Activated CD4-positive, alpha-beta memory T cell treated with anti-CD3 and anti-CD28 coated beads, Interleukin-2, amount 10 ng/mL, durations not matched to agents 7 days and 5 days (primary cell): ENCODE measurements at places on chromosomes 7 and 10. TPM values are rescaled to one million over a fixed set of nuclear protein-coding genes. Genes with fewer than 3 reads are reported as not detected.

DNA sequence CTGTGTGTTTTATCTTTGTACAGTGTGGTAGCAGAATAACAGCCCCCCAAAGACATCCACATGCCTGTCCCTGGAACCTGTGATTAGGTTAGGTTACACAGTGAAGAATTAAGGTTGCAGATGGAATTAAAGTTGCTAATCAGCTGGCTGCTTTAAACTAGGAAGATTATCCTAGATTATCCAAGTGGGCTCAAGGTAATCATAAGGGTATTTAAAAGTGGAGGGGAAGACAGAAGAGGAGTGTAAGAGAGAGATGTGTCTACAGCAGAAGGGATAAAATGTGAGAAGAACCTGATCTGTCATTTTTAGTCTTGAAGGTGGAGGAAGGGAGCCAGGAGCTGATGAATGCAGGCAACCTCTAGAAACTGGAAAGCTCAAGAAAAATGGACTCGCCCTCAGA lies 117.6 kb downstream of the ARHGAP22 start:
- DNase-seq, result no peak
- H3K4me3 ChIP-seq, result no peak overlapping the region
- H3K27me3 ChIP-seq, result peaks cover 41% of the 10 kb centered on the region
- H3K4me1 ChIP-seq, result no peaks in the 10 kb centered on the region
- no peak overlapping the region for H3K27ac ChIP-seq

SEMA3C gene
- total RNA-seq, result not detected

- H3K27ac ChIP-seq, result no peak overlapping the region
- no peak for DNase-seq
- H3K4me3 ChIP-seq, result no peak overlapping the region
- no peaks in the 10 kb centered on the region for H3K4me1 ChIP-seq
- H3K27me3 ChIP-seq, result no peaks in the 10 kb centered on the region
Measured at GRCh38 chr7:143505838-143506237, 28.2 kb downstream of the TAS2R41 start.

- no peak overlapping the region for H3K4me3 ChIP-seq
- peaks cover 55% of the 10 kb centered on the region for H3K4me1 ChIP-seq
- no peak overlapping the region for H3K27ac ChIP-seq
- no peaks in the 10 kb centered on the region for H3K27me3 ChIP-seq
Measured at GRCh38 chr7:24882989-24883621, 96.9 kb downstream of the OSBPL3 start.

GRCh38 chr10:128418819-128419218 lies 292.6 kb upstream of the MKI67 start:
- H3K4me3 ChIP-seq, result no peak overlapping the region
- no peaks in the 10 kb centered on the region for H3K36me3 ChIP-seq
- no peak for DNase-seq
- no peaks in the 10 kb centered on the region for H3K27me3 ChIP-seq
- H3K27ac ChIP-seq, result no peak overlapping the region
- no peaks in the 10 kb centered on the region for H3K4me1 ChIP-seq

SFTPA1 gene
- not detected for total RNA-seq

- no peak overlapping the region for H3K27ac ChIP-seq
- no peak overlapping the region for H3K4me3 ChIP-seq
- no peak for DNase-seq
- H3K4me1 ChIP-seq, result peaks cover 3% of the 10 kb centered on the region
- no peaks in the 10 kb centered on the region for H3K27me3 ChIP-seq
Measured at GRCh38 chr10:12377658-12378290, 28.4 kb downstream of the CAMK1D start.

SPDYE9 gene
- total RNA-seq, result not detected

DNA sequence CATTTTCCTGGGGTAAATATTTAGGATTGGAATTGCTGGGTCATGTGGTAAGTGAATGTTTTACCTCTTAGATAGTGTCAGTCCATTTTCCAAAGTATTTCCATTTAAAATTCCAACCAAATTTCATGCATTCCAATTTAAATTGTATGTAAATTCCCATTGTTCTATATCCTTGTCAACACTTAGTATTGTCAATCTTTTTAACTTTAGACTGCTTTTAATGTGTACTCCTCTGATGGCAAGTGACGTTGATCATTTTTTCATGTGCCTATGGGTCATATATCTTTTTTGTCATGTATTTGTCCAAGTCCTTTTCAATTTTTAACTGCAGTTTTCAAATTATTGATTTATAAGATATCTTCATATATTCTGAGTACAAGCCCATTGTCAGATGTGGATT lies 80.8 kb upstream of the FAM20C start:
- H3K4me3 ChIP-seq, result no peak overlapping the region
- DNase-seq, result no peak
- peaks cover under 1% of the 10 kb centered on the region for H3K4me1 ChIP-seq
- peaks cover 20% of the 10 kb centered on the region for H3K27me3 ChIP-seq

HHEX gene
- total RNA-seq, result 0.23 TPM

SMURF1 gene
- 15.9 TPM for total RNA-seq

DNA sequence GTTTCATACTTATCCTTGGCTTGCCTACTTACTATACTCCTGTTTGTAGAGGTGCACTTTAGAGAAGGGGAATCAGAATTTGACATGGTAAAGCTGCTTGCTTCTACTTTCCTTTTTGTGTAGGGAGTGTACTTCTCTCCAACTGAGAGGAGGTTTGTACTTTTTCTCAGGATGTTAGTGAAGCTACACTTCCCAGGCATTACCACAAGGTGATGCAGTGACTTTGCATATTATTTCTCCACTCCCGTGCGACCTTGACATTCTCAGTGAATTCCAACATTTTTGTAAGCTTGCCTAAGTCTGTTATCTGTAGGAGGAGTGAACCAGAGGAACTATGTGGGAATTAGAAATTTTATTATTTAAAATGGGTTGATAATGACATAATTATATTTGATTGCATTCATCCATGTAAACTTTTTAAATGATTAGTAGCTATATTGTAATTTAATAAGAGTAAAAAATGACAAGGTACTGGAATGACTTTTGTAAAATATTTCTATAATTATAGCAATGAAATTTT lies 5.2 kb downstream of the TAX1BP1 start:
- no peak for DNase-seq
- no peak overlapping the region for H3K4me3 ChIP-seq
- H3K27me3 ChIP-seq, result no peaks in the 10 kb centered on the region
- H3K4me1 ChIP-seq, result peaks cover 39% of the 10 kb centered on the region
- peaks cover 25% of the 10 kb centered on the region for H3K36me3 ChIP-seq

DNA sequence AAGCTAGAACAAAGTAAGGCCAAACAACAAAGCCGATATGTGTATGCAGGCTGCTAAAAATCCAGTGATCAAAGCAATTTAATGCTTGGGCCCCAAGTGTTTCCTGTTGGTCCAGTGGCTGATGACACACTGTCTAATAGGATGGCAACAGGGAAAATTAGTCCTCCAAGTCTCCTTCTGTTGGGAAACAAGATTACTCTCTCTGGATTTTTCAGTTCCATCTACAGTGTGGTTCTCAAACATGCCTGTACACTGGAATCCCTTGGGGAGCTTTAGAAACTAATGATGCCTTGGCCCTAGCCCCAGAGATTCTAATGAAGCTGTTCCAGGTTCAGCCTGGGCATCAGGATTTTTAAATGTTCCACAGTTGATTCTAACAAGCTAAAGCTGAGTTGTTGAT lies 198.7 kb downstream of the AHR start:
- no peak overlapping the region for H3K27ac ChIP-seq
- H3K4me3 ChIP-seq, result no peak overlapping the region
- H3K27me3 ChIP-seq, result peaks cover 3% of the 10 kb centered on the region
- peaks cover 5% of the 10 kb centered on the region for H3K4me1 ChIP-seq
- no peak for DNase-seq

CYP2C9 gene
- total RNA-seq, result not detected

GRCh38 chr7:141974831-141975230 lies 1.3 kb upstream of the TAS2R38 start:
- peaks cover 15% of the 10 kb centered on the region for H3K4me1 ChIP-seq
- H3K27me3 ChIP-seq, result no peaks in the 10 kb centered on the region
- H3K36me3 ChIP-seq, result no peaks in the 10 kb centered on the region
- H3K27ac ChIP-seq, result no peak overlapping the region
- no peak overlapping the region for H3K4me3 ChIP-seq
- no peak for DNase-seq

PKD1L1 gene
- total RNA-seq, result 0.05 TPM

DNA sequence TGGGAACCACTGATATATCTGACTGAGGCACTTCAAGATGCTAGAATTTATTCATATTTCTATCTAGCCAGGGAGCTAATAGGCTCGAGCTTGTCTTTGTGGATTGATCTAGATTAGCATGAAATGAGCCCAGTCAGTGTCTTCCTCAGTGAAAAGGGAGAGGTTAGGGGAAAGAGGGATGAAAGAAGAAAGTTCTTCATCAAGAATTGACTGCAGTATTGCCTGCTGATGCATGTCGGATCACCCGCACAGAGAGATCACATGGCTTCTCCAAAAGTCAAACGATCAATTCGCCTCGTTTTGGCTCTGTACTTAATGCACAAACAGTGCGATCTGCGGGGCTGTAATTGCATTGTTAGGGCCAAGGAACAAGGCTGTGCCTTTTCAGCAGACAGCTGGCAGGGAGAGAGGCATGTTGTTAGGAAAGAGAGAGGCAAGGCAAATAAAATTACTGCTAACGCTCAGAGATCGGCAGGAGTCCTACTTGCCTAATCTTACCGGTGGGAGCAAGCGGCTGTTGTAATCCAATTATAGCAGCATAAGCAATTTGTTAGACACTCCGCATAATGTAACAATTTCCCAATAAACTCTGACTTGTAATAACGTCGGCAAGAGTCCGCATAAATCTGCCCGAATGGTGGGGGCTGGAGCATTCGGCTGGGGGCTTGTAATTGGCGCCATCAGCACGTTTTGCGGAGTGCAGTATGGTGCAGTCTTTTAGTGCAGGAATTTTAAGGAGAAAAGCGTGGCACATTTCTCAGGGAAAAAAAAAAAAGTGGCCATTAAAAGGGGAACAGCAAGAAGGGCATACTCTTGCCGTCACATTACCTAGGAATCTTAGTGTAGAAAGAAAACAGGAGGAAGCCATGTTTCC lies 102.1 kb downstream of the POLL start:
- no peak overlapping the region for H3K27ac ChIP-seq
- H3K4me3 ChIP-seq, result no peak overlapping the region
- no peak for DNase-seq
- H3K27me3 ChIP-seq, result peaks cover 2% of the 10 kb centered on the region

GRCh38 chr7:68800316-68800715 lies 798.0 kb upstream of the AUTS2 start:
- H3K4me3 ChIP-seq, result no peak overlapping the region
- no peak overlapping the region for H3K27ac ChIP-seq
- no peaks in the 10 kb centered on the region for H3K36me3 ChIP-seq
- no peak for DNase-seq
- no peaks in the 10 kb centered on the region for H3K27me3 ChIP-seq

DNA sequence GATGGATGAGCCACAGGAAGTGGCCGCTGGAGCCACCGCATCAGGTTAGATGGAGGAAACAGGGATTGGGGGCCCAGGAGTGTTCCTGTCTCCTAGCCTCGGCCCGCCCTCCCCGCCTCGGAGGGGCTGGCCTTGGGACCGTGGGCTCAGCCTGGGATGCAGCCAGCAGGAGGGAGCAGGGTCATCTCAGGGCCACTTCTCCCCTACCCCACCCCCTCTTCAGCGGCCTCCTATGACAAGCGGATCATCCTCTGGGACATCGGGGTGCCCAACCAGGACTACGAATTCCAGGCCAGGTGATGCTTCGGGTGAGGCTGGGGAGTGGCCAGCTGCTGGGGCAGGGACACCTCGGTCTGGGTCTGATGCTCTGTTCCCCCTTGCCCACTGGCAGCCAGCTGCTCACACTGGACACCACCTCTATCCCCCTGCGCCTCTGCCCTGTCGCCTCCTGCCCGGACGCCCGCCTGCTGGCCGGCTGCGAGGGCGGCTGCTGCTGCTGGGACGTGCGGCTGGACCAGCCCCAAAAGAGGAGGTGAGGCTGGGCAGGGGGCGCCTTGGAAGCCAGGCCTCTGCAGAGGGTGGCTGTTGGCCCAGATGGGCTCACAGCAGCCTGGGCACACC lies 4.7 kb downstream of the LRWD1 start:
- DNase-seq, result no peak
- H3K27me3 ChIP-seq, result no peaks in the 10 kb centered on the region
- H3K4me1 ChIP-seq, result peaks cover 14% of the 10 kb centered on the region
- H3K4me3 ChIP-seq, result no peak overlapping the region

DNA sequence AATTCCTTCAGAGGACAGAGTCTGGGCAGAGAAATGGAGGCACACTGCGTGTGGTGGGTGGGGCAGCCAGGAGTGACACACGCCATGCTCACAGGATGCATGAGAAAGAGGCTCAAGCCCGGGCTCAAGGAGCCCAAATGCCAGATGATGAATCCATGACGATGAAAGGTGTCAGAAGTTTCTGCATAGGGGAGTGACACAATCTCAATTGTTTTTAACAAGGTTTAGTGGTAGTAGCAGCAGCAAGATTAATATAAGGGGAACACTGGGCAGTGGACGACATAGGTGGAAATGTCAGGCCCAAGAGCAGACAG lies 126.1 kb downstream of the TNS3 start:
- no peak overlapping the region for H3K27ac ChIP-seq
- DNase-seq, result no peak
- H3K36me3 ChIP-seq, result no peaks in the 10 kb centered on the region
- no peaks in the 10 kb centered on the region for H3K4me1 ChIP-seq
- H3K4me3 ChIP-seq, result no peak overlapping the region
- no peaks in the 10 kb centered on the region for H3K27me3 ChIP-seq

- H3K4me1 ChIP-seq, result peaks cover 23% of the 10 kb centered on the region
- H3K27ac ChIP-seq, result no peak overlapping the region
- H3K27me3 ChIP-seq, result peaks cover 5% of the 10 kb centered on the region
- DNase-seq, result peak; percentile 69
- H3K4me3 ChIP-seq, result no peak overlapping the region
Measured at GRCh38 chr10:103244666-103245271, 918 bp upstream of the RPEL1 start.

DNA sequence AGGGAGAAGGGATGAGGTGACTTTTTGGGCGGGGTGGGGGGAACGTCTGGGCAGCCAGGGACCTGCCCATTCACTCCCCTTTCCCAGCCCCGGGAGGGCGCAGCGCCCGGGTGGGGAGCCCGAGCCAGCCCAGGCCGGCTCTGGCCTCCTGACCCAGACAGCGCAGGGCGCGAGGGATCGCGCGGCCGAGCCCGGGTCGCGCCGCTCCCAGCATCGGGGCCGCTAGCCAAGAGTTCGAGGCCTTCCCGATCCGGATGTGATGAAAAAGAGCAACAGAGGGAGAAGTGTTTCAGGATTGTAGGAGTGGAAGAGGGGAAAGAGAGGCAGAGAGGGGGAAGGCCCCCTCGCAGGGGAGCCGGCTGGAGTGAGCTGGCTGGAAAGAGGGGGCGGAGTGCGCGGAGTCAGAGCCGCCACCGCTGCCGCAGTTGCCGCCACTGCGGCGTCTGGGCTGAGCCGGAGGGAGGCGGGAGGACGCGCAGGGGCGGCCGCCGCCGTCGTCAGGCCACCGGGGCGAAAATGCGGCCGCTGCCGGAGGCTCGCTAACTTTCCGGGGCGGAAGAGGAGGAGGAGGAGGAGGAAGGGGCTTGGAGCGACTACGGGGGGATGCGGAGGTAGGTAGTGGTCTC lies at the start of gene MDFIC:
Gene MDFIC (plus strand): TSS at position 69 of the 626 bp plus-strand sequence. CDS start 940 bp downstream, outside the sequence.
- H3K27ac ChIP-seq, result peak within 1 kb of the TSS; percentile 99
- DNase-seq, result peak; percentile 69
- H3K4me1 ChIP-seq, result peaks cover 51% of the 10 kb centered on the region
- H3K36me3 ChIP-seq, result peaks cover 33% of the 10 kb centered on the region
- H3K27me3 ChIP-seq, result no peaks in the 10 kb centered on the region

GRCh38 chr7:11346302-11346701 lies 372.6 kb downstream of the PHF14 start:
- H3K4me3 ChIP-seq, result no peak overlapping the region
- DNase-seq, result no peak
- no peak overlapping the region for H3K27ac ChIP-seq
- H3K27me3 ChIP-seq, result peaks cover 15% of the 10 kb centered on the region

- peaks cover 28% of the 10 kb centered on the region for H3K4me1 ChIP-seq
- H3K27ac ChIP-seq, result no peak overlapping the region
- peaks cover 2% of the 10 kb centered on the region for H3K36me3 ChIP-seq
- peaks cover 10% of the 10 kb centered on the region for H3K27me3 ChIP-seq
Measured at GRCh38 chr7:155959894-155960293, 147.6 kb upstream of the SHH start.
